ENCODE measurements at places on chromosomes 13 and 19.

DNA sequence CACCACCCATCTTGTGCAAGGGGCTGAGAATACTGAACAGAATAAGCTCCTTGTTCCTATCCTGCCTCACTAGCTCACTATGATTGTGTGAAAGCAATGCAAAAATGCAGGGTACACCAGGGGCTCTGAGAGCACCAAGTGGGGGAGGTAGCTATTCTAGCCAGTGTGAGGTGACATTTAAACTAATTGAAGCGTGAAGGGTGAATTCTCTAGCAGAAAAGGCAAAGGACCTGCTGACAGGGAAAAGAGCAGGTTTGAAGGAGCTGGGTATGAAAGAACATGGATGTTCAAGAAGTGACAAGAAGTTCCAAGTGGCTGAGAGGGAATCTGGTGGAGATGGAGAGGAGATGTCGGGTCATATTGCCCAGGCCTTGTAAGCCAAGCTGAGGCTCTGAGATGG lies 64.2 kb downstream of the SIAH3 start:
- DNase-seq: no peak

GRCh38 chr19:56121180-56122167 lies at the start of gene ZNF787:
Gene ZNF787 (minus strand): TSS chr19:56121295. CDS start chr19:56103217, 18,078 bp downstream.
- peak; percentile 87 for DNase-seq

DNA sequence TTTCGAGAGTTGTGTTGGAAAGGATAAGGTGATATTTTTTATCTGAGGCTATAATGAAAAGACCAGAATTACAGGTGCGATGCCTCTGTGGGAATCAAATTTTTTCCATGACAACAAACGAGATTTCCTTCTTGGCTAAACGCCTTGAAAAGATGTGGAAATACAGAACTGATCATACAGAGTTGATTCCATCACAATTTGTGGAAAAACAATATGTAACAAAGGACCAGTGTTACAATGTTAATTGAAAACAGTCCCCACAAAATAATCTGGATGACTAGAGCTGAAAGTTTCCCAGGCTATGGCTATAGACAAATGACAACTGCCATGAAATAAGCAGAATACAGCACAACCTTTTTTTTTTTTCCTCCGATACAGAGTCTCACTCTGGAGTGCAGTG lies 628.9 kb downstream of the DIAPH3 start:
- no peak for DNase-seq

DNA sequence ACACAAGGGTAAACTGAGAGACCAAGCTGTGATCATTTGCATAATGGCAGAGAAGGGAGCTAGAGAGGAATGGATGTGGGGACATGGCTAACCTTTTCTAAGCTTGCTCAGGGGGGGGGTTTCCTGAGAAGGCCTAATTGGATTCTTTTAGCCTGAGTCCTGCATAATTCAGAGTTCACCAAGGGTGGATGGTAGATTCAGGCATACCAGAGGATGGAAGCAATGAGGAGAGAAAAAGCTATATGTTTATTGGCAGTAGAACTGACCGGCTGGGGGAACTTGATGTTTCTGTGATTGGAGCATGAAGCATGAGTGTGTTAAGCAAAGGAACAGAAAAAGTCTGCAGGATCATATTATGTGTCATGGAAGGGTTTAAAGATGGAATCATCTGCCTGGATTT lies 65.9 kb upstream of the KLF12 start:
- no peak for DNase-seq

DNA sequence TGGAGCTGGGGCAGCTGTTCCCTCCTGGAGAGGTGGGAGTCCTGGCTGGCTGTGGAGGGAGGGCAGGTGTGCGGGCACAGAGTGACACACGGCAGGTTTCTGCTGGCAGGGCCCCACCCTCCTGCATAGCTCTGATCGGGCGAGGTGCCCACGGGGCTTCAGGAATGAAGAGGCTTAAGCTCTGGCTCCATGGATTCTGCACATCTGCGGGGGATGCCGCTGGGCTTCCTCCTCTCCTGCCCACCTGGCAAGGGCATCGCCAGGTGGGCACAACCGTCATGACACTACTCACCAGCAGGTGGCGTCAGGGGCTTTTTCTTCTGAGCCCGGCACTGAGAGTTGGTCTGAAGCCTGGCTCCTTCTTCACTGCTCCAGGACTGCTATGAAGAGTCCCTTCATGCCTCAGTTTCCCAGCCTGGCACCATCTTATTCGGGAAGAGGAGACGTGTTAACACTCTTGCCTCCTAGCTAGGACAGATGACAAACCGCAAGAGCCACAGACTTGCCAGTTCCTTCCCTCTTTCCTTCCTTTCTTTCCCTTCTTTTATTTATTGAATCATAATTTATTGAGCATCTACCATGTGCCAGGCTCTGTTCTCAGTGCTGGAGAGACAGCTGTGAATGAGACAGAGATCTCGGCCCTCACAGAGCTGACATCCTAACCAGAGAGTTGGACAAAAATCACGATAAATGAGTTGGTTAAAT lies 15.2 kb upstream of the PAK4 start:
- DNase-seq: no peak

DNA sequence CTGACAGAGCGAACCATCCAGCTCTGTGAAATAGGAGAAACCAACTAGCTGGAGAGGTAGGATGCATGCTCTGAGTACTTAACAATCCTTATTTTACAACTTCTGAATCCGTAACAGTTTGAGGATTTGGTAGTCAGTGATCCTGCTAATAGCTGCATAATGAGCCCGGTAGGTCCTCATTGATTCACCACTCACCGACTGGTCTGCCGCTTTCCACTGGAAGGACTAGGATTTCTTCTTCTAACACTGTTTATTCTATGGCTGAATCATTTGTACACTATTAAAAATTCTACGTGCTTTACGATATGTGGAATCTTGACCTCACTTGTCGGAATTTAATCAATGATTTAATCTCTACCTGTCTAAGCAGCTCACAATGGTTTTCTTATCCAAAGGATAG lies 33.9 kb downstream of the SPATA13 start:
- no peak for DNase-seq

- no peak for DNase-seq
Observed at GRCh38 chr19:40561947-40562346, 14.7 kb upstream of the SHKBP1 start.

- DNase-seq: no peak
Observed at GRCh38 chr19:334296-335071, 10.1 kb downstream of the MIER2 start.

DNA sequence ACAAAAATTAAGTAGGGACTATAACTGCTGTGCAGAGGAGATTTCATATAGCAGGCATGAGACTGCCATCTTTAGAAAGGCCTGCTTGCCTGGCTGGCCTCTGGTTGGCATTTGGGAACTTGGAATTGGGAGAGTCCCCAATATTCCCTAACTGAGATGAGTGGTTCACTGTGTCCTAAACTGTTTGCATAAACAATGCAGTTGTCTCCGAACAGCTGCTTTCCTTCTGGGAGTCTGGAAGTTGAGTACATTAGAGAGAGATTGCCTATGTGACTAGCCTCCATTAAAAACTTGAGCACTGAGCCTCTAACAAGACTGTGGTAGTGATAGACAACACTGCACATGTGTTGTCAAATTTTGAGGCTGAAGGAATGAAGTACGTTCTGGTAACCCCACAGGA lies 47.4 kb downstream of the STOML3 start:
- DNase-seq: no peak

DNA sequence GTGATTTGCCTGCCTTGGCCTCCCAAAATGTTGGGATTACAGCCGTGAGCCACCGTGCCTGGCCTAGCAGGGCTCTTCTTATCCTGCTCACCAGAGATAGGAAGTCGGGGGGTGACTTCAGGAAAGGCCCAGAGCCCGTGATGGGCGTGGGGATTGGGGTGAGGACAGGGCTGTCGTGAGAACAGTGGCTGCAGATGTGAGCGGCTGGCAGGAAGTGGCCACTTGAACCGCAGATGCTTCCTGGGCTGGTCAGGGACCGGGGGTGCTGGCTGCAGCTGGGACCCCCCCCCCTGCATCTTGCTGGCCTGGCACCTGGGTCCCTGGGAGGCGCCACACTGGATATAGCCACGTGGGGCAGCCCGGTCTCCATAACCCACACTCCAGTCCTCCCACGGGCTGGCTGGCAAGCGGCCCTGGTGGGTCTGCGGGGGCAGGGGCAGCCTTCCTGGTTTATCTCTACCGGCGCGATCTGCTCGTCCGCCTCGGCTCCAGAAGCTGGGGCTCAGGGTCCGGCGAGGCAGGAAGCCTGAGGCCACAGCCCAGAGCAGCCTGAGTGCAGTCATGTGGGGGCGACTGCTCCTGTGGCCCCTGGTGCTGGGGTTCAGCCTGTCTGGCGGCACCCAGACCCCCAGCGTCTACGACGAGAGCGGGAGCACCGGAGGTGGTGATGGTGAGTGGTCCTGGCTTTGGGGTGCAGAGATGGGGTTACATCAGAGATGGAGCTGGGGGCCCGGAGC lies at the start of gene F2RL3:
Gene F2RL3, plus strand, starts transcription at position 371 of the 737 bp plus-strand sequence. Its CDS starts 191 bp downstream, at position 562.
- DNase-seq: peak; percentile 66

- DNase-seq: no peak
Observed at GRCh38 chr13:77831866-77832265, 86.8 kb downstream of the EDNRB start.

- no peak for DNase-seq
Observed at GRCh38 chr13:85853161-85853894, 54.1 kb upstream of the SLITRK6 start.

GRCh38 chr13:76758738-76759137 lies 127.5 kb downstream of the KCTD12 start:
- no peak for DNase-seq

DNA sequence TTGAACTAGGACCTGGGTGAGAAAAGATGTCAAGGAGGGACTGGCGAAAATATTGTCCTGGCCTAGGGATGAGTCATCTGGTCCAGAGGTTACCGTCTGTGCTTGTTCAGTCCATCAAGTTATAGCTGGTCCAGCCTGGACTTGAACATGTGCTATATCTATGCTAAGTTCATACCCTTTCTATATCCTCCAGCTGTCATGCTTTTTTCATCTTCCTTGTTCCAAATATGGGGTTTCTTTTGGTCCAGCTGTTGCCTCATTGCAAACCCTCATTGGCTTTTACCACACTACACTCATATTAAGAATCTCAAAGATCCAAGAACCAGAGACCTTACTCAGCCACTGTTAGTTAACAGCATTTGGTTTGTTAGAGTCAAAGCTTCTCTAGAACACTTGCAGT lies 19.1 kb upstream of the KLF12 start:
- no peak for DNase-seq

GRCh38 chr13:73440296-73440895 lies 381.6 kb downstream of the KLF5 start:
- no peak for DNase-seq

GRCh38 chr19:934865-935479 lies 9.1 kb downstream of the ARID3A start:
- peak; percentile 85 for DNase-seq

GRCh38 chr13:99895444-99896368 lies 75.9 kb downstream of the ZIC5 start:
- DNase-seq: no peak

GRCh38 chr13:47708386-47708785 lies 292.7 kb downstream of the SUCLA2 start:
- no peak for DNase-seq

- no peak for DNase-seq
Observed at GRCh38 chr19:45376045-45376724, 5.8 kb upstream of the ERCC2 start.

GRCh38 chr13:107866032-107866940 lies 349.1 kb downstream of the LIG4 start:
- DNase-seq: no peak

GRCh38 chr19:55346725-55347441 lies 7.2 kb downstream of the KMT5C start:
- DNase-seq: no peak

DNA sequence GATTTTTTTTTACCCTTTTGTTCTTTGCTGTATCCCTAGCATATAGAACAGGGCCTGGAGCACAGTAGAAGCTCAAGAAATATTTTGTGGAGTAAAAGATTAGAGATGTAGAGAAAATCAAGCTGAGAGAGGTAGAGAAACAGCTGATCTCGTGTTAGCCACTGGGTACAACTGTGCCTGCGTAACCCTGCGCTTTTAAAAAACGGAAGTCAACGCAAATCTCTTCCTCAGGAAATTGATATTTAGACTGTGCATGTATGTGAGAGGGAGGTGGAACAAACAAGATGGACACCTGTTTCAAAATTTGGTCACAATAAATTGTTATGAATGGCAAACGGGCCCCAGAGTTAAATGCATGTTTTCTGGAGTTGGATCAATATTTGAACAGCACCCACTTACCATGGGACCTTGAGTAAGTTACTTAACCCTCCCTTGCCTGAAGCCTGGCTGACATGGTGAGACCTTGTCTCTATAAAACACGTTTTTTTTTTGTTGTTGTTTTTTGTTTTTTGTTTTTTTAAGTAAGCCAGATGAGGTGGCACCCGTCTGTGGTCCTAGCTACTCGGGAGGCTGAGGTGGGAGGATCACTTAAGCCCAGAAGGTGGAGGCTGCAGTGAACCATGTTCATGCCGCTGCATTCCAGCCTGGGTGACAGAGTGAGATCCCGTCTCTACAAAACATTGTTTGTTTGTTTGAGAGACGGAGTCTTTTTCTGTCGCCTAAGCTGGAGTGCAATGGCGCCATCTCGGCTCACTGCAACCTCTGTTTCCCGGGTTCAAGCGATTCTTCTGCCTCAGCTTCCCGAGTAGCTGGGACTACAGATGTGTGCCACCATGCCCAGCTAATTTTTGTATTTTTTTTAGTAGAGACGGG lies 3.3 kb upstream of the EPOR start:
- DNase-seq: peak; percentile 4

- DNase-seq: no peak
Observed at GRCh38 chr13:42066542-42066941, 18.1 kb downstream of the DGKH start.

GRCh38 chr13:40662866-40663265 lies 3.6 kb downstream of the FOXO1 start:
- no peak for DNase-seq

GRCh38 chr19:17658666-17659065 lies 29.5 kb downstream of the UNC13A start:
- no peak for DNase-seq

GRCh38 chr13:56718791-56719190 lies 421.9 kb upstream of the PRR20A start:
- no peak for DNase-seq

- DNase-seq: no peak
Observed at GRCh38 chr19:31938675-31939074, 406.7 kb upstream of the ZNF507 start.

DNA sequence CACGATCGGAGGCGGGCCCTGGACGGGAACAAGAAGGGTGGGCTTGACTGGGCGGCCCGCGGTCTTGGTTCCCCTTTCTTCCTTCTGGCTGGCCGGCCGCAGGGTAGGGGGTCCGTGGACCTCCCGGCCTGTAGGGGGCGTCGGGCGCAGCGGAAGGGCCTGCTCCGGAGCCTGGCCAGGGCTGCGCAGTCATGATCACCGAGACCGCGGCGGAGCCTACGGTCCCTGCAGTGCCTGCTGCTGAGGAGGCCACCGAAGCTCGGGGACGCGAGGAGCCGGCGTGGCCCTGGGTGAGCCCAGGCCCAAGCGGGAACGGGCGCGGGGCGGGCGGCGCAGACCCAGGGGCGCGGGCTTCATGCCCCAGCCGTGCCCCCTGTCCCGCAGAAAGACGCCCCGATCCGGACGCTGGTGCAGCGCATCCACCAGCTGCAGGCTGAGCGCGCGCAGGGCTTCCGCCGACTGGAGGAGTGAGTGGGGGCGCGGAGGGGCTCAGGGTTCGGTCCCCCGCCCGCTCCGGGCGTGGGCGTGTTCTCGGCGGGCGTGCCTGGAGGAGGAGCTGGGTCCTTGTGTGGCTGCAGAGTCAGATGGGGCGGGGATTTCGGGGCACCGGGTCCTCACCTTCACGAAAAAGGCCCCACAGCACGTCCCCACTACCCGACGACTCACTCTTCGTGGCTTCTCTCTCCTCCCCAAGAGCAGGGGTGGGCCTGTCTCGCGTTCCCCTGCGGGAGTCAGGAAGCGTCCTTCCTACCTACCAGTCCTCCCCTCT lies at the start of gene REX1BD:
Gene REX1BD, plus strand, starts transcription at position 188 of the 769 bp plus-strand sequence. Its CDS starts 4 bp downstream, at position 192.
- DNase-seq: peak; percentile 83

All from GF-D8 (cell line).